ENCODE measurements at places on chromosomes 12 and 14.

DNA sequence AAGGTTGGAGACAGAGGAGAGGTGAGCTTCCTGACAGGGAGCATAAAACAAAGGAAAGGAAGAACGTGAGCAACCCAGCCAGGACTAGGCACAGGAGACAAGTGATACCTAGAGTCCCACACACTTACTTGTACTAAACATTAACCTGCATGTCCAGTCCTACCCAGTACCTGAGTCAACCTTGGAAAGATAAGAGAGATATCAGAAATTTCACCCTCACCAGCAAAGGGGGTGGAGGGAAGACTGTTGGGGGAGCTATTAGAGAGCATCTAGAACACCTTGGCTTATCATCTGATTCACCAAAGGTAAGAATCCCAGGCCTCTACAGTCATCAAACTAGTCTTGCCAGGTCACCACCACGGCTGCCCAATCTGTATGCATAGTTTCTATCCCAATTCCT, 11.1 kb downstream of the KLHL33 start:
- ATAC-seq, result no peak

- no peak for ATAC-seq
Measured at GRCh38 chr14:91444335-91445020, 26.9 kb upstream of the CCDC88C start.

GRCh38 chr14:101559250-101559623, 2.1 kb upstream of the DIO3 start:
- no peak for ATAC-seq

DNA sequence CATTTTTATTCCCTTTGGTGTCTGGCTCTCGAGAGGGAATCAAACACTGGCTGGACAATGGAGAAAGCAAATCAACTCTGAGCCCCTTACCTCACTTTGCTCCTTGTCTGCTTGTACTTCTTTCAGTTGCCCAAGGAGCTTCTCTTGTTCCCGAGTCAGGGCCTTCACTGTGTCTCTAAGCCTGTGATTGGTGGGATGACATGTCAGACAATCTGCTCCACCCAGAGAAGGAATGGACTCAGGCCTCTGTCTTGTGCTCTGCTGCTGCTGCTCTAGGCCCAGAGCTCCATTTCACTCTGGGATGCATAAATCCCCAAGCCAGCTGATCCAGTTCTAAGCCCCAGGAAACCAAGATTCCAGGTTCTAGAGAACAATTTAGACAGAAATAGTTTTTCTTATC, 7.6 kb downstream of the CALCOCO1 start:
- ATAC-seq, result no peak

- no peak for ATAC-seq
Measured at GRCh38 chr12:75011120-75011519, 198.5 kb downstream of the KCNC2 start.

- no peak for ATAC-seq
Measured at GRCh38 chr14:83042858-83043257, 1509.2 kb upstream of the SEL1L start.

- ATAC-seq, result no peak
Measured at GRCh38 chr12:122124370-122124769, 45.8 kb downstream of the MLXIP start.

DNA sequence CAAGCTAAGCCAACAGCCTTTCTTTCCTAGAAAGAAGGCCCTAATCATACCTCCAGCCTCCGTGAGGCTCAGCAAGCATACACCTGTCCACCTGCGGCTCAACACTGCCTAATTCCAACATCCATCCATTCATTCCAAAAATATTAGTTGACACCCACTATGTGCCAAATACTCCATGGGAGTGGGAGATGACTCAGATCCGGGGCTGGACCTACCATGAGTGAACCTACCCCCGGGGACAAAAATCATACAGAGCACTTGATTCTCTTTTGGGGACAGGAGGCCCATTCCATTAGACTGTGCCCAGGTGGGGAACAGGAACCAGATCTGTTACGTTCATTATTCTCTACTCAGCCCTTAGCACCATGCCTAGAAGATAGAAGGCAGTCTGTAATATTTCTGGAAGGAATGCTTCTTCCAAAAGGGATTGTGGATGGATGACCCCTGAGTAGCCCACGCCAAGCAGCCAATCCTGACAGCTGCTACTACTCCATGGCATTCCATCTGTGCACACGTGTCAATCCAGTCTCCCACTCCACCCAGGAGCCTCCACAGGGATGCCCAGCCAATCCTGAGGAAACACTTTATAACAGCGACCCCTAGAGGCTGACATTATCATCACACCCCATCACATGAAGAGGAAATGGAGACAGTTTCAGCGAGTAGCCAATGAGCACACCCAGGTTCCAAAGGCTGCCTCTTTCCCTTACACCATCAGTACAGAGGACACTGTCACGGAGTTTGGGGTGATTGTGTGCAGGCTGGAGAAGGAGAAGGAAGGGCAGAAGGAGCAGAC, 170.7 kb downstream of the ESRRB start:
- no peak for ATAC-seq

- no peak for ATAC-seq
Measured at GRCh38 chr14:64963611-64964010, 8.5 kb downstream of the RAB15 start.

All from stimulated activated memory B cell treated with anti-CD40 and anti-IgM and Interleukin-4, amounts not matched to agents 10 μg/mL and 1 μg/mL and 100 μg/mL, for 72 hours (primary cell).